ENCODE measurements at places on chromosomes 12 and 14.

DNA sequence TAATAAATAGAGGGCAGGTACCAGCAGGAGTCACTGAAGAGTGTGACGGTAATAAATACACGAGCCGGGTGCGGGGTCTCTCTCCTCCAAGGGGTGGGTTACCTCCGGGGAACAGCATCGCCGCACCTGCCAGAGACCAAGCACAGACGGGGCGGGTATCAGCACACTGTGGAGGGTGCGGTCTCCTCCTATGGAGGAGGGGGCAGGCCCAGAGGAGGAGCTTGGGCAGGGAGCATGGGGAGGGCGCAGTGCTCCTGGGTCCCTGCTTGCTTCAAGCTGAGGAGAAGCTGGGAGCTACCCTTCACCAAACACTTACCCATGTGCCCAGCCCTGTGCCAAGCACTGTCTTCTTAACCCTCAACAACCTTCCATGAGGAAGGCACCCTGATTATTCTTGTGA lies 12.8 kb downstream of the PGF start:
- no peak for DNase-seq

DNA sequence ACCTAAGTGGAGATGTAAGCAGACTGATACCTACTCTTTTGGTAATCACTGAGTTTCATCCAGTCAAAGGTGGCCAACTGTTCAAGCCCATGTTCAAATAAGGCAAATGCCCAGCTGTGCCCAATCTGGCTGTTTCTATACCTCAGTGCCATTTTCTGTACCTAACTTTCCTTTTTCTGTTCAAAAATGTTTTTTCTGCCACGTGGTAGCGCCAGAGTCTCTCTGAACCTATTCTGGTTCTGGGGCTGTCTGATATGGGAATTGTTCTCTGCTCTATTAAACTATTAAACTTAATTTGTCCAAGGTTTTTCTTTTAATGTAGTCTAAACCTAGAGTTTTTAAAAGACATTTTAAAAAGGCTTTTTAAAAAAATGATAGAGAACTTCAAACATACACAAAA lies 391.2 kb downstream of the NOVA1 start:
- no peak for DNase-seq

DNA sequence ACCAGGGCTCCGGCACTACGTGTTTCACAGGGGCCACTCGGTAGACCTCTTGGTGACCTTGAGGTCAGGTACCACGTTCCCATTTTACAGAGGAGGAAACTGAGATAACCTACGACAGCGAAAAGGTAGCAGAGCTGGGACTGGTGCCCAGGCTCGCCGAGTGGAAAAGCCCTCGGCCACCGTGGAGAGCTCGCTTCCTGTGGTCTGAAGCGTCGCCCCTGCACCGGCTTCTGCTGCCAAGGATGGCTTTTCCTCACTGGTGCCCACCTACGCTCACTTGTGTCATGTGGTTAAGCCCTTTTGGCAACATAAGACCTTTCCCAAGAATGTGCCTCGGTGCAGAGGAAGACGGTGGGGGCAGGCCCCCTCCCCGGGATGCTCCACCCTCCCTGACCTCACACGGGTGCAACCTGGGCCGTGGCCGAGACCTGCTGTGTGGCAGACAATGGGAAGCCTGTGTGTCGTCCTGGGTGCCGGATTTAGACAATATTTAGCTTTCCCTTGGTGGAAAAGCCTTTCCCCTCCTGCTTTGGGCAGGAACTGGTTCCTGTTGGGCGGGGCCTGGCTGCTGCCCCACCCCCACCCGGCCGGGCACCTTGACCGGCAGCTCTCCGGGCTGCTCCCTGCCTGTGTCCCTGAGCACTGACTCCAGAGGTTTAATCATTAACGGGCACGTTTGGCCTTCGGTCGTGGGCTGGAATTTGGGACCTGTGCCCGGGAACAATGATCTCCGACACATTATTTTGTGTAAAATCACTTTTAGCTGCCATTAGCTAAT lies 32.4 kb upstream of the PPP1R13B start:
- DNase-seq: no peak

DNA sequence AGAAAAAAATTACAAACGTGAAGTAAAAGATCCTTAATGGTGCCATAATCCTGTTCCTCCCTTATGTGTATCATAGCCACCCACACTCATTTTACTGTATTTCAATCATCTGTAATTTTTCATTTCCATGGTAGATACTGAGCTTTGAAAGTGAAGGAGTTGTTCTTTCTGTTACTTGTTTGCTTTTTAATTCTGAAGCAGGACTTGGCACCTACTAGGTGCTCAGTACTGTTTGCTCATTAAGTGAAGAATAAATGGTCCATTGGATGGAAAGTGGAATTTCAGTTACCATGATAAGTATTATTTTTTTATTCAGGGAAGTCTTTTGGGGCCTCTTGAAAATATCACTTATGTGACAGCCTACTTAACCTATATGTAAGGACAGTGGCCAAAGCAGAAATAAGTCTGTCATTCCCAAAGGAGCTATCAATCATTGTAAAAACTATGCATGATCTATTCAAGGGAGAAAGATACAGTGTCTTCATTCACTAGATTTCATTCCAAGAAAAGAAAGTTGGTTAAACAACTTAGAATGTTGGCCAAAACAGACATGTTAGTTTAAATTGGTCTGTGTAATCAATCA lies 1244.4 kb upstream of the SEL1L start:
- no peak for DNase-seq

GRCh38 chr14:62885451-62885850 lies 159.8 kb downstream of the KCNH5 start:
- DNase-seq: no peak

DNA sequence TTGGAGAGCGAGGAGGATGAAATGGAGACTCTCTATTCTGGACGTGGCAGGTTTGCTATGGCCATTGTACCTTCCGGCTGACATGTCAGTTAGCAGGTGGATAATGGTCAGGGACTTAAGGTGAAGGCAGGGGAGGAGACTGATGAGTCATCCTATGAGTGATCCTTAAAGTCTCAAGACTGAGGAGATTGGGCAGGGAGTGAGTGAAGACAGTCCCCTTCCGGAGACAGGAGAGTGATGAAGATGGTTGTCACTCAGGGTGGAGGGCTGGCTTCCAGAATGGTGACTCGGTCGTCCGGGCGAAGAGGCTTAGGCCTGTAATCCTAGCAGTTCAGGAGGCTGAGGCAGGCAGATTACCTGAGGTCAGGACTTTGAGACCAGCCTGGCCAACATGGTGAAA lies 49.8 kb upstream of the CCDC63 start:
- no peak for DNase-seq

DNA sequence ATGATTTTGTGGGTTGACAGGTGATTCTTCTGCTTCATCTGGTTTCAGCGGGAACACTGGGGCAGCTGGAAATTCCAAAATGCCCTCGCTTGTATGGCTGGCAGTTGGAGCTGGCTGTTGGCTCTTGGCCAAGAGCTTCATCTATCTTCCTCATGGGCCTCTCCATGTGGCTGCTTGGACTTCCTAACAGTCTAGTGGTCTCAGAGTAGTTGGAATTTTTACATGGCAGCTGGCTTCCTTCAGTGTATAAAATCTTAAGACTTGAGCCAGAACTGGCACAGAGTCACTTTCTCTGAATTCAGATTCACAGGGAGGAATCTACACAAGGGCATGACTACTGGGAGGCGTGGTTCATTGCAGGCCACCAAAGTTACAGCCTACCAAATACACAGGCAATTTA lies 204.9 kb upstream of the RMST start:
- no peak for DNase-seq

DNA sequence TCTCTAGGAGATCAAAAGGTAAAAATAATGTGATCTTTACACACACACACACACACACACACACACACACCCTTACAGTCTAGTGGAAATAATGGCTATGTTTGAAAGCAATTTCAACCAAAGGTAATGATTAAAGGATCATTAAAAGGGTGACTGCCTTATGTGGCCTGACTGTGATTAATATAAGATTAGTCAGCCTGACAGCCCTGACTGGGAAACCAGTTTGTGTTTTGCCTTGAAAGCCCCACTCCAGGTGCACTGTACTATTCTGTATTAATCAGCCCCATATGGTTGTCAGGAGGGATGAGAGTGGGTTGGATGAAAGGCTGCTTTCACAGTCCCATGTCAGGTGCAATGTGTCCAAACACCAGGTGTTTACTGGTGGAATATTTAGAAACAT lies 10.5 kb downstream of the RASSF9 start:
- DNase-seq: no peak

GRCh38 chr14:91509083-91509877 lies 830 bp downstream of the PPP4R3A start:
- peak; percentile 46 for DNase-seq

- DNase-seq: no peak
These were observed 41.5 kb upstream of the NPAS3 start for GRCh38 chr14:32896979-32897697.

GRCh38 chr14:102437997-102438915 lies 71.3 kb downstream of the ANKRD9 start:
- DNase-seq: peak; percentile 96

- no peak for DNase-seq
These were observed 42.5 kb upstream of the MYBPC1 start for GRCh38 chr12:101552277-101552676.

GRCh38 chr14:61533513-61534255 lies 161.6 kb upstream of the HIF1A start:
- no peak for DNase-seq

- DNase-seq: peak; percentile 26
These were observed 6.3 kb upstream of the MLXIP start for GRCh38 chr12:122072031-122072970.

- DNase-seq: no peak
These were observed 60.4 kb downstream of the PPP1R36 start for GRCh38 chr14:64610049-64610746.

DNA sequence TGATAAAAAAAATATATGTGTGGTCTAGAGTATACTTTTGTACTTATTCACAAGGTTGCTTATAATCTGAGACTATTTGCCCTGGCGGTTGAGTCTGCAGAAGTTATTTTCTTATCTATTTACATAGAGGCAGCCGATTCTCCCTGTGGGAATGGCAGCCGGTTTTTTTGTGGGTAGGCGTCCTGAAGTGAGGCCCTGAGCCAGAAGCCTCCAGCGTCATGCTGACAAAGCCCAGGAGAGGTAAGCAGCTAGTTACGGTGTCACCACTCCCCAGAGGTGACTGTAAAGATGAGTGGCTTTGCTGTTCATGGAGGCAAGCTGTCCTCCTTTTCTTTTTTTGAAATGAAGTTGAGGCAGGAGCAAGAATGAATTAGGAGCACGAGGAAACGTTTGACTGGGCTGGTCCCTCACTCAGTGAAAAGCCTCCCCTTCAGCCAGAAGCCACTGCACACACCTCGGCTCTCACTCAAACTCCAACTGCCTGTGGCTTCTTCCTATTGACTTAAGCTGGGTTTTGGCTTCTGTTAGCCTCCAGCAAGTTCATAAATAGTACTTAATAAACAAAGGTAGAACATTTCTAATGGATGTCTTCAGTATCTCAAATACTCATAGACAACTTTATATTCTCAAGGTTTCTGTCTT lies 21.5 kb downstream of the PAX9 start:
- DNase-seq: no peak

DNA sequence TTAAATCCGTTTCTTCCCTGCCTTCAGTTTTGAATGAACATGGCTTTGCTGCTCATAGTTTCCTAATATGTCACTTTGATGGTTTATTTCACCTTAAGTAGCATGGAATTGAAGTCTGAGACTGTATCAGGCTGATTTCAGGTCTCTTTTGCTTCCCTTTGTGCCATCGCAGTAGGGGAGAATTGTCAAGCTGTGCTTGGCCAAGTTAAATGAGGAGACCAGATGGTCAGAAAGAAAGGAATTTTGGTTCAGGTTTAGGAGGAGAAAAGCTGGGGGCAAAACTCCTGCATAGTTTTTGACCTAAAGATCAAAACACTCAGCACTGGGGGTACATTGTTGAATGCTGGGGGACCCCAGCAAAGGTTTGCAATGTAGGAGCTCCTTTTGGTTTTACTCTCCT lies 398.4 kb downstream of the NUAK1 start:
- DNase-seq: peak; percentile 66

- no peak for DNase-seq
These were observed 161.7 kb upstream of the PLEKHA5 start for GRCh38 chr12:18967814-18968213.

DNA sequence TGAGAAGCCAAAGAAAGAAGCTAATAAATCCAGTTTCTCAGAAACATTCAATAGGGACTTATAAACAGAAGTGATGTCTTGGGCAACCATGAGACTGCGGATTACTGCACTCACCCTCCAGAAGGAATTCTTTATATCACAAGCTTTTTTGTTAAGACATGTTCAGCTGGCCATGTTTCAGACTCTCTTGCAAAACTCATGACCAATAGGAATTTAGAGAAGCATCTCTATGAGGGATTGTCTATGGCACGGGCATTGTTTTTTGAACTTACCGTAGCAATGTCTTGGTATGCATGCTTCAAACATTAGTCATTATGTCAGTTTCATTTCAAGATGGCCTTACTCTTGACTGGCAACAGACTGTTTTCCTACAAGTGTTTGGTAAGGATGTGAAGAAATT lies 15.5 kb upstream of the ZNF268 start:
- no peak for DNase-seq

GRCh38 chr12:31300341-31300740 lies 25.6 kb downstream of the SINHCAF start:
- no peak for DNase-seq

- DNase-seq: no peak
These were observed 8.3 kb upstream of the WSCD2 start for GRCh38 chr12:108120863-108121165.

DNA sequence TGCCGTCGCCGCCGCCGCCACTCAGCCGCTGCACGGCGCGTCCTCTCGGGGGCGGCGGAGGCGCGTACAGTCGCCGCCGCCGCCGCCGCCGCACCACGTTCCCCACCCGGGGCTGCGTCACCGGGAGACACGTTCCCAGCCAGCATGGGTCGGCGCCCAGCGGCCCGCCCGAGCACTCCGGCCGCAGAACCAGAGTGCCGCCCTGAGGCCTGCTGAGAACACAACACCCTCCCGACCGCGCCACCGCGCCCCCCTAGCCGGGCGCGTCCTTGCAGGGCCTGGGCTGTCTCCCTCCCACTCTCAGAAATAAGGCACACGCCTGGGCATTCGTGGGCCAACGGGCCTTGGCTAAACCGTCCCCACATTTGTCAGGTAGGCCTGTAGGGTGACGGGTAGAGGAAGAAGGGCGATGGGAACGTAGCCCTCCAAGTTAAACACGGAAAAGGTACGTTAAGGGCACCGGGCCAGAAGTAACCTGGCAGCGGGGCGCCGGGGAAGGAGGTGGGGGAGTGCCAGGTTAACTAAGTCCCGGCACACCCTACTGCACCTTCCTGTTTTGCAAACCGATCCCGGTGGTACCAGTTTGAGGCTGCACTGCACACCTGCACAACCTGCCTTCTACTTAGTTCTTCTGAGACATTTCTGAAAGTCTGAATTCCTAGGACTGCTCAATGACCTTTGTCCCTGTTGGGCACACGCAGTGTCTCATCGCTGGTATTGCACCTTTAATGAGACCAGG lies at the start of gene MAP4K5:
Gene MAP4K5 (minus strand): TSS at position 68 of the 739 bp plus-strand sequence. CDS start 520 bp downstream, outside the sequence.
- peak; percentile 94 for DNase-seq

- DNase-seq: no peak
These were observed 256.8 kb upstream of the BTG1 start for GRCh38 chr12:92402415-92402814.

GRCh38 chr14:73502017-73502619 lies 11.4 kb downstream of the RIOX1 start:
- no peak for DNase-seq

DNA sequence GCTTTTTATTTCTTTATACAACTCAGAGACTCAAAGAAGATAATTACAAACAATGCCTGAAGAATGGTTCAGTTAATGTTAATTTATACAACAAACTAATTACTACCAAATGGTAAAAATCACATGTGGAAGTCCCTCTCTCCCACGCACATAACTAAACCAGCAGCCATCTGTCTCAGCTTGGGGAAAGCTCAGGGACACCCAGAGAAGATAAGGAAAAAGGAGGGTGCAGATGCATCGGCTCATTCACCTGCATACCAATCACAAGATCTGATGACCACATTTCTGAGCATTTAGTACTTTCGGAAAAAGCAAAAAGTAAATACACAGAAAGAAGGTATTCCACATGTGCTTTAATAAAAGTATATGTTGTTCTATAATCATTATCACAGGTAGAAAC lies 136.3 kb downstream of the SOX5 start:
- DNase-seq: no peak

Measured in neural progenitor cell (in vitro differentiated cells).